Posterior cingulate gyrus (tissue), 11 donors: ENCODE measurements at places on chromosomes 3 and 15.

- DNase-seq, result no peak
Measured at GRCh38 chr3:36172699-36173098, 207.6 kb upstream of the STAC start.

GRCh38 chr15:101618851-101619614 lies 33.1 kb downstream of the TM2D3 start:
- DNase-seq, result no peak

- no peak for DNase-seq
Measured at GRCh38 chr3:184351511-184352148, 9.8 kb downstream of the CLCN2 start.

- DNase-seq, result peak; percentile 71
Measured at GRCh38 chr15:64905119-64905831, 6.4 kb upstream of the ANKDD1A start.

DNA sequence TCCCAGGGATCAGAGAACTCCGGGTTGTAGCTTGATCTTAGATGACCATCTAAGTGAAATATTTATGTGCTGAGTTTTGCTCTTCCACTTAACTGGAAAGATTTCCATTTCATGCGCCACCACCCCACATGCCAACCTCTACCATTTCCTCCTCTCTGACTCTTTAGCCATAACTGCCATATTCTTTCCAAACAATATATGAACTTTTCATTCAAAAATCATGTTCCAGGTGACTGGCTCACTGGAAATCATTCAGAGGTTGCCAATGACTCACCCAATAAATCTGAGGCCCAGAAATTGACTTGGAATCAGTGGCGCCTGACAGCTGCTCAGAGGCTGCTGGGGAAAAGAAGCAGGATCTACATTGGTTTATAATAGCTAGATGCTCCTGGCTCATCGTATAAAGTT lies 31.6 kb upstream of the FAM174B start:
- no peak for DNase-seq

DNA sequence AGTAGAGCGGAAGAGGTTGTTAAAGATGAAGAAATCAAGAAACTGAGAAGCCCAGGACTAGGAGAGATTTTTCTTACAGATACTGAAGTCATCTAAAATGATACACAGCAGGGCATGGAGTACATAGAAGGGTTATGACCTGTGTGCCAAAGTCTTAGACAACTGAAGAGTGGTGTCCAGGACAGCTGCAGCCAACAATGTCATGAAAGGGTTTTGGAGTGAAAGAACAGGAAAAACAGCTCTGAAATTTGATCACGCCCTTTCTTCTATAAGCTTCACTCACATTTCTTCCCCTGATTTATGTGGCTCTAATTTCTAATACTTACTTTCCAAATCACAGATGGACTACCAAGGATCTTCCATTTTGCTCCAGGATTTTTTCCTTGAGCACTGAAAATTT lies 3.0 kb downstream of the CFAP20DC start:
- DNase-seq, result no peak

GRCh38 chr3:137217733-137218132 lies 259.9 kb downstream of the IL20RB start:
- DNase-seq, result no peak

DNA sequence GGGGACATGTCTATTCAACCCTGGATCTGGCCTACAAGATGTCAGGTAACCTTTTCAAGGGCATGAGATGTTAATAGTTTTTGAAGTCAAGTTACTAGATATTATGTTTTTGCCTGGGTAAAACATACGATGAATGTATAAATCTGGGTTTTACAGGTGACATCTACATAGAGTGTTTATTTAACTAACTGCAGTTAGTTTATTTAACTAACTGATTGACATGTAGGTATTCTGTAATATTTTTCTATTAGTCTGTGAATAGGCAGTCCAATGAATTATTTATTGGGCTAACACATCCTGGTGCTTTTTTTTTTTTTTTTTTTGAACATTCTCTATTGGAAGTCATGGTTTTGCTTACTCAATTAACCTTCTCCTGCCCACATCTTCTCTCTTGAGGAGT lies 38.7 kb upstream of the TNIK start:
- DNase-seq, result no peak

- no peak for DNase-seq
Measured at GRCh38 chr15:68301301-68301700, 23.8 kb downstream of the FEM1B start.

GRCh38 chr3:107634099-107634489 lies 111.3 kb downstream of the BBX start:
- no peak for DNase-seq

DNA sequence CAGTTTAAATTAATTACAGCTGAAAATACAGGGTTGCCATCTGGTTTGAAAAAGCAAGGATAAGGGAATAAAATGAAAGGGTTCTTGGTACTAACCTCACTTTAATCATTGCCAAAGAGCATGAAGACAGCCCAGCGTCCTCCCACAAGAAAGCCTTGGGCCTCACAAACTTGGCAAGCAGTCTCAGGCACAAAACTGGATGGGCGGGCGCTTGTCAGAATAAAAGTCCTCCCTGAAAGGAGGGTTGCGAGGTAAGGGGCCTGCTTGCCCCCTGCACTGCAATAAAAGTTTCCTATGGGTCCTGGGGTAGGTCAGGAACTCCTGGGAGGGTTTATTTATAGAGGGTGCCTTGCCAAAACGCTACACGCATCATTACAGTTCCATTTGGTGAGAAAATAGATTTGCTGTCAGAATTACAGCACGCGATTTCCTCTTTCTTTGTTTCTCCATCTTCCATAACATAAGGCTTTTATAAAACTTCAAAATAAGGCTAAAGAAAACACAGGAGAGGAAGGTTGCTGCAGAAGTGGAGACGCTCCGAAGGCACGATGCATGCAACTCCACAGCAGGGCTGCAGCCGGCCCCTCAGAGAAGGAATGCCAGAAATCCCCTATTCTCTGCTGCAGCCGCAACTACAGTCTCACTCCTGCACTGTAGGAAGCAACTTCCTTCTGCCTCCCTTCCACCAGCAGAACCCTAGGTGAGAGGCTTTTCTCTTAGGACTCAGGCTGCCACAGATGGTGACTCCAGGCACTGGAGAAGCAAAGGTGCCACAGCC lies 61.3 kb downstream of the VGLL4 start:
- peak; percentile 75 for DNase-seq

- no peak for DNase-seq
Measured at GRCh38 chr3:101702726-101703125, 16.2 kb upstream of the RPL24 start.

- DNase-seq, result no peak
Measured at GRCh38 chr15:68962465-68962864, 32.1 kb downstream of the SPESP1 start.

- no peak for DNase-seq
Measured at GRCh38 chr3:127041264-127041820, 58.4 kb downstream of the PLXNA1 start.
